Neural progenitor cell (in vitro differentiated cells): ENCODE measurements at places on chromosomes 3 and 15.

DNA sequence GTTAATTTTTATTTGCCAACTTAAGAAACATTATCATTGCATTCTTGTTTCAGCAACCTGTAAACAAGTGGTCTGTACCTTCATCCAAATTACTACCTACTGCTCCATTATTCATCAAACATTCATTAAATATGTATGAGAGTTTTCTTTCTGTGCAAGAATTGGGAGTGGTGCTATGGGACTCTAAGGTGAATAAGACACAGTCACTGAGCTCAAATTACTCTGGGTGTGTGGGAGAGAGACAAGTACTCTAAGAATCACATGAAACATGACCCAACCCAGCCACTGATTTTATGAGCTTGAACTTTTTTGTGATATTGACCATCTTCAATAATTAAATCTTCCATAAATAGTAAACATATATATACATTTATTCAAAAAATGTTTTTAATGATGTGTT lies 227.2 kb upstream of the TP63 start:
- no peak for DNase-seq

- no peak for DNase-seq
These were observed 31.3 kb downstream of the RNF168 start for GRCh38 chr3:196472286-196472685.

DNA sequence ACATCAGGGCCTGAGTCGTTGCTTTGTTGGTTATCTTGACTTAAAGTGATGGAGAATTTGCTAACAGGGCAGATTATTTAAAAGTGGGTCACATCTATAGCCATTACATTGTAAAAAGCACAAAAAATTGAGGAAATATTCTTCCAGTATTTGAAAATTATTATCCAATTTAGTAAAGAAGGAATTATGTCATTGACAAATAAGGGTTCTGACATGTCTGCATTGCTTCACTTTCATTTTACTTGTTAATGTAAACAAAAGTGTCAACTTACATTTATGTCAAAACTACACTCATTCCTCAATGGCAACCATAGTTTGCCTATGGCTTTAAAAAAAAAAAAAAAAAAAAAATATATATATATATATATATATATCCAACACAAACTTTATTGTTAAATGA lies 3.4 kb upstream of the PARP14 start:
- DNase-seq, result no peak

GRCh38 chr15:48175126-48175525 lies 3.0 kb downstream of the MYEF2 start:
- no peak for DNase-seq

GRCh38 chr3:23865595-23866396 lies 51.0 kb downstream of the NKIRAS1 start:
- peak; percentile 59 for DNase-seq

- peak; percentile 33 for DNase-seq
These were observed 563 bp downstream of the ARL6IP5 start for GRCh38 chr3:69085168-69085832.

- DNase-seq, result no peak
These were observed 251.9 kb upstream of the TMC3 start for GRCh38 chr15:81625896-81626295.

DNA sequence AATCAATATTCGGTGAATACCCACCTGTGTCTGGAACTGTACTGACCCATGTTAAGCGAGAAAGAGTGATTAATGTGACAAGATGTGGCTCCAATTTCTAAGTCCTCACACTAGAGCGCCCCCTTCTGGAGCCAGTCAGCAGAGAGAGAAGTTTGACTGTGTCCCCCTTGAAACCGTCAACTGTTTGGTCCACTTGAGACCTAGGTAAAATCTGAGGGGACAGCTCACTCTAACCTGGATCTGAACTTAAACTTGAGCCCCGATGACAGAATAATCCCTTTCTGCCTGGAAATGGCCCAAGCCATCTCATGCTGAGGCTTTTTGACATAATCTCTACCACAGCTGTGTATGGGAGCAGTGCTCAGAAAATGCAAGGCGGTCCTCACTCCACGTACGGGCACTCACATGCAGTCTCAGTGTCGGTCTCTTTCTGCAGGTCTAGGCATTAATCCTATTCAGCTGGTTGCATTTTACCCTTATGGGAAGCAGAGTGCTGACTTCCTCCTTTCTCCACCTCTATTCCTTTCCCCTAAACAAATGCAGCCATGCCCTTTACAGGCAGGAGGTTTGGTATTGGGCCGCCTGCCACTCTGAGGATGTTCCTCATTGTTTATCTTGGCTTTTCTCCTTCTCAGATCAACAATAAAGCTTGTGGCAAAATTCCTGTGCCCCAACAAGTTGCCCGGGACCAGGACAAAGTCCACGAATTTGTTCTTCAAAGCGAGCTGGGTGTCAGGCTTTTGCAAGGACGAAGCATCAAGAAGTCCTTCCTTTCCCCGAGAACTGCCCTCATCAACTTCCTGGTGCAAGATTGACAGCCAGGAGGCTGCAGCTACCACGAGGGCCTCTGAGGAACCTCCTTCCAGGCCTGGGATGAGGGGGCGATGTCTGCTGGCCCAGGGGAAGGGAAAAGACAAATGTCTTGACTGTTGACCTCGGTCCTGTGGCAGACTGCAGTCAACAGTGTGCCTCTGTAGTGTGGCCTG lies 47.5 kb upstream of the LIMD1 start:
- peak; percentile 75 for DNase-seq

GRCh38 chr15:80885016-80885579 lies 104.5 kb downstream of the MESD start:
- DNase-seq, result no peak

GRCh38 chr3:159882367-159882766 lies 106.3 kb upstream of the IL12A start:
- no peak for DNase-seq

DNA sequence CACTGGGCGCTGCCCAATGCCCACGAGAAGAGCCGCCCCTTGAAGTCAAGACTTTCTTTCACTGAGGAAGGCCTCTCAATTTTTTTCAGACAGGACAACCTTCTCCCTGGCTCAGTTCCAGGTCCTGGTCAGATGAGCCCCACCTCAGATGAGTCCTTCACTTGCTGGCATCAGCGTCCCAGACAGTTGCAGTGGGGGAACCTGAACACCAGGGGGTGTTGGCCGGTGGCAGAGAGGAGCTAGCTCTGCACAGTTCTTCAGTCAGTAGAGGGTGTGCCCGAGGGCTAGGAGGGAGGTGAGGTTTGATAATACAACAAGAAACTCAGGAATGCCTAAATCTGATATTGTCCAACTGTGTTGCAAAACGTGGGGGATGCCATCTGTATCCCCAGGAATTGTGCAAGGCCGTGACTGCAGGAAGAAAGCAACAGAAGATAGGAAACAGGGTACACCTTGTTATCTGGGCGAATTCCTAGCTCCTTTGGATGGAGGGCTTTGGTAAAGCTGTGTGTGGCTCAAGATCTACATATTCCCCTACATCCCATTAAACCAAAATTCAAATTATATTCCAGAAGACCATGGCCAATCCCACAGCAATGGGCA lies 34.3 kb downstream of the CCR3 start:
- DNase-seq, result peak; percentile 44

- no peak for DNase-seq
These were observed 13.6 kb downstream of the PRKCD start for GRCh38 chr3:53174346-53175250.

- no peak for DNase-seq
These were observed 19.6 kb upstream of the GPR156 start for GRCh38 chr3:120304616-120305015.

GRCh38 chr3:52789746-52790040 lies 4.9 kb upstream of the ITIH3 start:
- DNase-seq, result no peak

- DNase-seq, result no peak
These were observed 1.9 kb upstream of the RAB43 start for GRCh38 chr3:129123314-129124060.

GRCh38 chr3:194141415-194142155 lies 5.6 kb downstream of the HES1 start:
- peak; percentile 92 for DNase-seq

- DNase-seq, result no peak
These were observed 174.5 kb upstream of the TMC3 start for GRCh38 chr15:81548365-81549130.

DNA sequence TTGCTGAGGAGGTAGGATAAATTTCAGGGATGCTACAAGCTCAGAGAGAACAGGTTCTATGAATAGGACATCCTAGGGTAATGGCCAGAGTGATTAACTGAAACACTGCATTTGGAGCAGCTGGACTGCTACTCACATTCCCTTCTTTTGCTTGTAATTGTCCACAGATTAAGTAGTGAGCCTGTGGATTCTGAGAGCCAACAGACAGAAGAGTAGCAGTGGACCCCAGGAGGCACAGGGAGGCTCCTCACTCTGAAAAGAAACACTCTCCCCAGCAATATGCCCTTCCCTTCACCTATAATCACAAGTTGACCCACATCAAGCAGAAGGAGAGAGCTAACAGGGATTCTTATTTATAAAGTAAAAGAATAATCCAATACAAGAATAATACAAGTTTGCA lies 10.6 kb upstream of the RFX7 start:
- peak; percentile 62 for DNase-seq

DNA sequence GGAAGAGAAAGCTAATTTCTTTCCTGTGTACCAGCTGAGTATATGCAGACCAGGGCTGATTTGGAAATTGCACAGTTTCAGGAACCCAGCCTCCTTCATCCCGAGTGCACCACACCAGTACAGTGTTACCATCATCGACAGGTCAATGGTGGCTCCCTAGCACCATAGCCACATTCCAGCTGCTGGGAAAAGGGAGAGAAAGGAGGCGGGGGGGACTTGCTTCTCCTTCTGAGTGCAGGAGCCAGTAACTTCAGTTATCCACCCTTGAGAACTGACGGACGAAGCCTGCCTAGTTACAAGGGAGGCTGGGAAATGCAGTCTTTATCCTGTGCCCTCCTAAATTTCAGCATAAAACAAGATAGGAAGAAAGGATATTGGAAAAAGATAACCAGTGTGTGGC lies 129.7 kb upstream of the PRICKLE2 start:
- no peak for DNase-seq

- no peak for DNase-seq
These were observed 87.5 kb upstream of the PLXNA1 start for GRCh38 chr3:126895178-126896066.

DNA sequence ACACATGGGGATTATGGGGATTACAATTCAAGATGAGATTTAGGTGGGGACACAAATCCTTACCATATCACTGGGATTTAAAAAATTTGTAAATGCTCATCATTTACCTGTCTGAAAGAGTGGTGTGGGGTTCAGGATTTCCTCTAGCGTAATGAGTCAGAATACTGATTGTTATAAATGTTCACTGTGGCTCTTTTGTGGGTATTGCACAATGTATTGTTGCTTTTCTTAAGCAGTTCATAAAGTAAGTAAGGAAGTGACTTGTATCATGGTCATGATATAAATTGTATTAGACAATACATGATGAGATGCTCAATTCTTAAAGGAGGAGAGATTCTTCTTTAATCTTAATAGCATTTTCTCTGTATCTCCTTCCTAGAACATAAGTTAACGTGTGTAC lies 262.1 kb downstream of the CNTN4 start:
- no peak for DNase-seq

GRCh38 chr15:80776420-80777045 lies 2.6 kb upstream of the CEMIP start:
- peak; percentile 88 for DNase-seq

- DNase-seq, result peak; percentile 27
These were observed 91.1 kb upstream of the LRRN1 start for GRCh38 chr3:3707858-3708768.

- DNase-seq, result no peak
These were observed 7.2 kb downstream of the POLR2H start for GRCh38 chr3:184368586-184369183.

DNA sequence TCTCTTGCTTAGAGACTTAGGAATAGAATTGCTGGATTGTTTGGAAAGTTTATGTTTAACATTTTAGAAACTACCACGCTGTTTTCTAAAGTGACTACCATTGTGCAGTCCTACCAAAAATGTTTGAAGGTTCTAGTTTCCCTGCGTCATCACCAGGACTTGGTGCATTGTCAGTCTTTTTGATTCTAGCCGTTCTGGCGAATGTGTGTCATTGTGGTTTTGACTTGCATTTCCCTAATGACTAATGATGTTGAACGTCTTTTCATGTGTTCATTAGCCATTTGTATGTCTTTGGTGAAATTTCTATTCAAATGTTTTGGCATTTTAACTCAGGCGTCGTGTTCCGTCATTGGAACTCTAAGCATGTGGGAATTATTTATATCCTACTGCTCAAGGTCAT lies 58.0 kb downstream of the CHD2 start:
- DNase-seq, result no peak

DNA sequence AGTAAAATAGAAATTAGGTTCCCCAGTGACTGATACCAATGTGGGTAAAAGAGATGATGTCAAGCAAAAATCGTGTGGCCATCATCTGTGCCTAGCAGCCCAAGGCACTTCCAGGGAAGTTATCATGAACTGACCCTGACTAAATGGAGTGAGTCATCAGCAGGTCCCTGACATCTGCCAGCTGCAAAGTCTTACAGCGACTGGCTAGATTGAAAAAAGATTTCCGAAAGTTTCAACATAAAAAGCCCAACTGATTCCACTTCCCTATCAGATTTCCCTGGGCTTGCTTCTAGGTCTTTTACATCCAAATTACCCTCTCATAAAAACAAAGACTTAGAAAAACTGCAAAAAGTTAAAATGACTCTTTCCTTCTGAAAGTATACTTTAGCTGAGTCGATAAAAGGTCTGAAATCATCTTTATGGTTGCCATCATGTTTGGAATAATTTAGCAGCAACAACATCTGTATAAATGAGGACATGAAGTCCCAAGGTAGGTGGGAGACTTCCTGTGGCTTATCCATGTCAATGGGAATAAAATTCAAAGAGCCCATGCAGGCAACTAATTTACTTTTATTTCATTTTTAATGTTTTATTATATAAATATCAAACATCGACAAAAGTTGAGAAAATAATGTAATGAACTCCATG lies 342.8 kb downstream of the ERC2 start:
- DNase-seq, result peak; percentile 12

DNA sequence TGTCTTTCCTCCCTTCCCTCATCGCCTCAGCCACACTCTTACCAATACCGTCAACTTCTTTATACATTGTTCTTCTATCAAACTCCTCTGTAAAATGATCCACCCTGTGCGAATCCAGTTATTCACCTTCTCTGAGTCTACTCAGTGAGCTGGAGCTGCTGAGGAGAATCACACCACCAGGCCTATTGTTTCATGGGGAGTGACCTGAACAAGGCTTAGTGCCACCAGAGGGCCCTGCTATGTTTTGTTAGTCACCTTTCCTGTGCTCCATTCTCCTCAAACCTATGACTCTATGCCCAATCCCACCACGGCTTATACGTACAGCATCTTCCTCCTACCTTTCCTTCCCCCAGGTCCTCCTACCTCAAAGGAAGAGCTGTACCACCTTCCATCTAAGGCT lies 50.4 kb upstream of the MED12L start:
- DNase-seq, result no peak
